Islet precursor cell (in vitro differentiated cells): ENCODE measurements at places on chromosomes 16 and 17.

DNA sequence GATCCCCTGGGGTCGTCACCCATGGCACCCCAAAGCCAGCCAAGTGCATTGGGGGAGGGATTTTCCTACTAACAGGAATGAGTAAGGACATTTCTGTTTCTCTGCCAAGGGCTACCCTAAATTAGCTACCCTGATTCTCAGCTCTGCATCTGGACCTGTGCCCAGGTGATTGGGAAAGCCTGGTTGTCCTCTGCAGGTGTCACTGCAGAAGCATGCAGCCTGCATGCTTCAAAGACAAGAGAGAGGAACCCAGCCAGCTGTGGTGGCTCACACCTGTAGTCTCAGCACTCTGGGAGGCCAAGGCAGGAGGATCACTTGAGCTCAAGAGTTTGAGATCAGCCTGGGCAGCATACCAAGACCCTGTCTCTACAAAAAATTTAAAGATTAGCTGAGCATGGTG, 19.6 kb downstream of the BEAN1 start:
- no peak for DNase-seq

DNA sequence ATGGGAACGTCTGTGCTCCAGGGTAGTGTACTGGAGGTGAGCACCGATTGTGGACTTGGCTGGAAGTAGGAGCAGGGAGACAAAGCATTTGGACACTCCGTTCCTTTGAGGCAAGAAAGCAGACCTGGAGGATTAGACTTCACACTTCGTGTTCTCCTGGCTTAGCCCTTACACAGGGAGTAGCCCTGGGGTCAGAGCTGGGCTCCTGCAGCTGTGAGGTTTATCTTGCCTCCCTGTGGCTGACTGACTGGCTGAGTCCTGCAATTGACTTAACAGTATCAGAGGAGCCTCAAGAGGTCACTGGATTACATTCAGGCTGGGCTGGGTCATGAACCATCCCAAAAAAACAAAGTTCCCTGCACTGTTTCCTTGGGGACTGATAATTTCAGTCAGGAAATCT, 37.1 kb downstream of the MPRIP start:
- DNase-seq = peak; percentile 73

GRCh38 chr16:69839798-69840409, 77.8 kb downstream of the WWP2 start:
- DNase-seq = no peak

DNA sequence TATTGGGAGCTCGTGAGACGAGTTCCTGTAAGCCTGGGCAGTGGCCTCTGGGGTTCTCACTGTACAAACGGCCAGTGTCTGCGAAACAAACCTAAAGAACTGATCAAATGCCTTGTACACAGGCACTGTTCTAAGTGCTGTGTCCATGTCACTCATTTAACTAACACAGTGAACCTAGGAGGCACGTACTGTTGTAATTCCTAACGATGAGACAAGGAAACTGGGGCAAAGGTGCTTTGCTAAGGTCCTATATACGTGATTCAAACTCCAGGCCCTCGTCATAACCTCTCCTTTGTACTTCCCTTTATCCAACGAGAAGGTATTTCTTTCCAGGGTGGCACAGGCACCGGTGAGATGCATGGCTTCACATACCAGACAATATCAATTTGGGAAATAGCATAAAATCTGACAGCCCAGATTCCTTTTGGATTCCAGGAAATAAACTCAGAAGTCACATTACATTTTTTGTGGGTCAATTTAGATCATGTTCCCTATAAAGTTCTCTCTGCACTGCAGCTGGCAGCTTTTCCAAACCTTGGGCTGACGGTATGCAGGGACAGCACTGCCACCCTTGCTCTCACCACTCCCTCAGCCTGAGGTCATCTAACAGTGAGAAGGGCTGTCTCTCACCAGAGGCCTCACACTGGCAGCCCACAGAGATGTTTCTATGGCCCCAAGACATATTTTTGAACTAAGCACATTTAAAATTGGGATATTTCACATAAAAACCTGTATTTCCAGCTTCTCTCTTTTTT, 18.3 kb downstream of the GLYR1 start:
- DNase-seq = no peak

DNA sequence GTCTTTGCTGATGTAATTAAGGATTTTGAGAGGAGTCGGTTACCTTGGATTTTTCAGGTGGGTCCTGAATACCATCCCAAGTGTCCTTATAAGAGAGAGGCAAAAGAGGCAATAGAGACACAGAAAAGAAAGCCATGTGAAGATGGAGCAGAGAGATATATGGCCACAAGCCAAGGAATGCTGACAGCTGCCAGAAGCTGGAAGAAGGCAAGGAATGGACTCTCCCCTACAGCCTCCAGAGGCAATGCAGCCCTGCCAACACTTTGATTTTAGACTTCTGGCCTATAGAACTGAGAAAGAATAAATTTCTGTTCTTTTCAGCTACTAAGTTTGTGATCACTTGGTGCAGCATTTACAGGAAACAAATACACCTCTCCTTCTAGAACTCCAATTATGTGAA, 8.2 kb upstream of the RNFT1 start:
- DNase-seq = no peak

DNA sequence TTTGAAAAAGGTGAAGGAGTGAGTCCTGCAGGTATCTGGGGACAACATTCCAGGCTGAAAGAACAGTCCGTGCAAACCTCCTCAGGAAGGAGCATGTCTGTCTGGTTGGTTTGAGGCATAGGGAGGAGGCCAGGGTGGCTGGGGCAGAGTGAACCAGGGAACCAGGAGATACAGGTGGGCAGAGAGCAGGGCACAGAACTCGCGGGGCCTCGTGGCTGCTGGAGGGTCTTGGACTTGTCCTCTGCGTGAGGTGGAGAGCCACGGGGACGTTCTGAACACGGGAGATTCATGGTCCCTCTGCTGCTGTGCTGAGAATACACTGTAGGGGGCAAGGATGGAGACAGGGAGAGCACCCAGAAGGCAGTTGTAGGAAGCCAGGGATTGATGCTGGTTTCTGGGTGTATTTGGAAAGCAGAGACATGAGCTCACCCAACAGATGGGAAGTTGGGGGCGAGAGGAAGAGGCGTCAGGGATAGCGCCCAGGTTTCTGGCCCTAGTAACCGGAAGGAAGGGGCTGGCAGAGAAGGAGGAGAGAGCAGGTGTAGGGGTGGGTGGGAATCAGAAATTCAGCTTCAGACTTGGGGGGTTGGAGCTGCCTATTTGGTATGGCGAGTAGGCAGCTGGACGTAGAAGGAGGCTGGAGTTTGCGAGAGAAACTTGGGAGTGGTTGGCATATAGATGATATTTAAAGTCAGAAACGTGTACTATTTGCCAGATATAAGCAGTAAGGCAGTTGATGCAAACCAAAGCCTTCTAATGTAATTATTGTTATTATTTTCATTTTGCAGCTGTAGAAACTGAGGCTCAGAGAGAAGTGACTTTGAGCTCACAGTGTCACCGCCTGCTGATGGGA, at the start of gene CCL17:
TSS of gene CCL17 (plus strand) at position 803 of the 853 bp plus-strand sequence. CDS start 9,166 bp downstream, outside the sequence.
- no peak for DNase-seq

GRCh38 chr17:17924857-17925250, 47.3 kb downstream of the TOM1L2 start:
- no peak for DNase-seq
